Retinal pigment epithelial cell (primary cell): ENCODE measurements at places on chromosomes 2 and 18.

- DNase-seq = no peak
Observed at GRCh38 chr2:218720048-218721041, 9.7 kb downstream of the TTLL4 start.

DNA sequence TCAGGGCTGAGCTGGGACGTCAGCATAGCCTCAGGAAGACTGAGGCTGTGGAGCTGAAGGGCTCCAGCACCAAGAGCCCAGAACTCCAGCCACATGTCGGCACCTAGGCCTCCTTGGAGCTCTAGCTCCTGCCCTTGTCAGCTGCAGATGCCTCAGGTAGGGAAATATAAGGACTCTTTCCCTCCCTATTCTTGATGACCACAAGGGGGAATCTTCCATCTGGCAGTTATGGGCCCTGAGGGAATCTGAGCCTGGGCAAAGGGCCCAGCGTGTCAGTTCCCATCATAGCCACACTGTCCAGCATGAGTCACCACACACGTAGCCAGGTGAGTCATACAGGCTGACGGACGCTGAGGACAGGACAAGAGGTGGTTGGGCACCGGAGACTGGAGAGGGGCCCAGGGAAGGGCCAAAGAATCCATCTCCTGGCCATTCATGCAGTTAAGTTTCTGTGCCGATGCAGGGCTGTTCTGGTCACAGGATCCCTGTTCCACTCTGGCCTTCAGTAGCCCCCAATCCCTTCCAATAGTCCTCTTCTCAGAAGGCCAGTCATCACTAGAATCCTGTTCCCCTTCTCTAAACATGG, 1.8 kb downstream of the MPV17 start:
- peak; percentile 78 for DNase-seq

DNA sequence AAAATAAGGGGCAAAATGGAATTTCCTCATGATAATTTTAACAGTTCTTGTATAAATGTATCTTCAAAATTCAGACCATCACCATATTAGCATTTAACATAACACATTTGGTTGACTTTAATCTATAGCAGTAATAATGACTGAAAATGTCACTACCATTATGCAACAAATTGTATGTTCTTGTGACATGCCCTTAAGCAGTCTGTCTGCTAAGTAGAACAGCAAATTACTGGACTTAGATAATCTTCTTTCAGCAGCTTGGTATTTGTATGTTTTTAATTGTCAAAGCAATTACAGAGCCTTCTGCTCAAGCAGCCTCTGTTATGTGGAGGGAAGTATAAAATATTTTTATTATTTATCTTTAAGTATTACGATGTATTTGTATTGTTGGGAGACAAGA, 214.3 kb upstream of the NXPH2 start:
- DNase-seq = peak; percentile 48

GRCh38 chr2:69131983-69132675, 119.2 kb downstream of the ANTXR1 start:
- DNase-seq = no peak

DNA sequence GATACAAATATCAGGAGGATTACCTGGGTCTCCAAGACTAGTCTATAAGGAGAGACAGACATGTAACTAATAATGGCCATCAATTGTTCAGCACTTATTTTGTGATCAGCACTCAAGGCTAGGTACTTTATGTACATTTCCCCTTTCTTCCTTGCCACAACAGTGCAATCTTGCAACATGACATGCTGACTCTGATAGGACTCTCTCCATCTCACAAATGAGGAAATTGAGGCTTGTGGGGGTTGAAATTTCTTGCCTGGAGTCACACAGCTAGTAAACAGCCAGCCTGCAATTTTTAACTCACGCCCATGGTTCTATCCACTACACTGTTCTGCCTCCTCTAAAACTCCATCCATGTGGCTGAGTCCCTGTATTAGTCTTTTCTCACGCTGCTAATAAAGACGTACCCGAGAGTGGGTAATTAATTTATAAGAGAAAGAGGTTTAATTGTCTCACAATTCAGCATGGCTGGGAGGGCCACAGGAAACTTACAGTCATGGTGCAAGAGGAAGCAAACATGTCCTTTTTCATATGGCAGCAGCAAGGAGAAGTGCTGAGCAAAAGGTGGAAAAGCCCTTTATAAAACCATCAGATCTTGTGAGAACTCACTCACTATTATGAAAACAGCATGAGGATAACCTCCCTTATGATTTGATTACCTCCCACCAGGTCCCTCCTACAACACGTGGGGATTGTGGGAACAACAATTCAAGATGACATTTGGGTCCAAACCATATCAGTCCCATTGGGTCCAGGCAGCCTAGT, 302.4 kb downstream of the PLCL1 start:
- DNase-seq = no peak

GRCh38 chr18:904218-905090, at the start of gene ADCYAP1:
Gene ADCYAP1, plus strand, starts transcription at chr18:904871. Its CDS starts 516 bp downstream, at chr18:905387.
- no peak for DNase-seq
